ENCODE measurements at places on chromosomes 11 and 22.

DNA sequence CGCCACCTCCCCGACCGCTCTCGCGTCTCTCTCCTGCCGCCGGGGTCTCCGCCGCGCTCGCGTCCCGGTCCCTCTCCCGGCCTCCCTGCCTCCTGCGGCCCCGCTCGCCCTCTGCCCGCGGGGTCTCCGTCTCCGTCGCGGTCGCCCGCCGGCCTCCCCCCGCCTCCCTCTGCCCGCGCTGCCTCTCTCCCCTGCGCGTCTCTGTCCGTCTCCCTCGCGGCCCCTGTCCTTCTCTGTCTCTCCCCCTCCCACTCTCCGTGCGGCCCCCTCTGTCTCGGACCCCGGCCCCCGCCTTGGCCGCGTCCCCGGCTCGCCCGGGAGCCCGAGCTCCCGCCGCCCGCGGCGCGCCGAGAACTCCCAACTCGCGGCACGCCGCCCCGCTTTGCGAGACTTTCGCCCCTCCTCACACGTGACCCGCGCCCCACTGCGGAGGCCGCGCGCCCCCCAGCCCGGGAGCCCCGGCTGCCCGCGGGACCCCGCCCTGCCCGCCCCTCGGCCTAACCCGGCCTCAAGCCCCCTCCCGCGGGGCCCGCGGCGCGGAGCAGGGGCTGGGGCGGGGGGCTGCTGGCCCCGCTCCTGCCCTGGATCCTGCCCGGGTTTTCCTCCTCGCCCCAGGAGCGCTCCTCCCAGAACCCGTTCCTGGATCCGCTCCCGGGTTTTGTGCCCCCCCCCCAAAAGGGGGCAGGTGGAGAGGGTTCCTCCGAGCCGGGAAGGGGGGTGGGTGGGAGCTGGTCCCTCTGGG, 702 bp upstream of the KCNJ4 start:
- H3K4me3 ChIP-seq: no peak overlapping the region
- no peak overlapping the region for H3K27ac ChIP-seq
- H3K4me1 ChIP-seq: no peaks in the 10 kb centered on the region
- H3K27me3 ChIP-seq: peaks cover 13% of the 10 kb centered on the region

DNA sequence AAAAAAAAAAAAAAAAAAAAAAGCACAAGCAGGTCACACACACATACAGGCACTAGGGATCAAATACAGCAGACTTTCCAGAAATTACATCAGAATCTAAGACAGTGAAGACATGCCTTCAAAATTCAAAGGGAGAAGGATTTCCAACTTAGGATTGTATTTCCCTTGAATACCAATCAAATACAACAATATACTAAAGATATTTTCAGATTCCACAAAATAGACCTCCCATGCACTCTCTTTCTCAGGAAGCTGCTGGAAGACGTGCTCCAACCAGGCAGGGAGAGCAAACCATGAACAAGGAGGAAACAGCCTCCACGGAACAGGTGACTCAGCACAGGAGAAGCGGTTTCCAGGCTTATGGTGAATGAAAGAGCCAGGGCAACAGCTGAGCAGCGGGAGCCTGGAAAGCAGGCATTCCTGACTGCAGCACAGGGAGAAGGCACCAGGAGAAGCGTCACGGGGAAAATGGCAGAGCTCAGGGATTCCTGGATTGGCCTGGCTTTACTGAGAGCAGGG, 32.0 kb downstream of the TMEM184B start:
- no peak overlapping the region for H3K27ac ChIP-seq
- no peaks in the 10 kb centered on the region for H3K36me3 ChIP-seq
- no peak for DNase-seq
- peaks cover 9% of the 10 kb centered on the region for H3K4me1 ChIP-seq
- H3K27me3 ChIP-seq: no peaks in the 10 kb centered on the region

GRCh38 chr22:20229916-20230775, 38.0 kb downstream of the RTN4R start:
- DNase-seq: no peak
- no peaks in the 10 kb centered on the region for H3K27me3 ChIP-seq
- H3K27ac ChIP-seq: no peak overlapping the region
- no peaks in the 10 kb centered on the region for H3K36me3 ChIP-seq
- H3K4me3 ChIP-seq: no peak overlapping the region

DNA sequence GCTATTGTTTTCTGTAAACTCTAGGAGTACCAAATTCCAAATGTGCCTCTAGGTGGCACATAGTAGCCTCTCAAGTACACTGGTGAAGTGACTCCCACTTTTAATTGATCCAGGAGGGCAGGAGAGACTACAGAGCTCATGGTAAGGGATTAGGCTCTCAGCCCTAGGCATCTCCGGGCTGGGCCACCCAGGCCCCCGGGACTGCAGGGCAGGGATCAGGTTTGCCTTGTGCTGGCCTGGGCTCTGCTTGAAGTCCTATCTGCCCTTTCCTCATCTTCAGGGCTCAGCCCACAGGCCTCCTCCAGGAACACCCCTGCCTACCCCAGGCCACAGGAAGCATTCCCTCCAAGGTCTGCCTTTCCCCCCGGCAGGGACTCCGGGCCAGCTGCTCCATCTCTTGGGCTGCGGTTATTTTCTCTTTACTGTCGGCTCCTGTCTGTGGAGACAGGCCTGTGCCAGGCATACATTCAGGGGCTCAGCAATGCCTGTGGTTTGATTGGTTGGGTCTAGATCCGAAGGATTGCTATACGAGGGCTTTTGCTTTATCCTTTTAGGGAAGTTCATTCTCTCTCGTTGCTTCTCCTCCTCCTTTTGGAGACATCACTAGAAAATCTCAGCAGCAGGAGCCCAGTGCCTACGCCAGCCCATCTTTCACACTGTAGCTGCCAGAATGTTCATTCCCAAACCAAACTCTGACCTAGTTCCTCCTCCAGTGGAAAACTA, 32.8 kb downstream of the PARVA start:
- peaks cover 7% of the 10 kb centered on the region for H3K4me1 ChIP-seq
- peak overlapping the region; percentile 12 for H3K4me3 ChIP-seq
- H3K36me3 ChIP-seq: no peaks in the 10 kb centered on the region
- DNase-seq: peak; percentile 52
- no peaks in the 10 kb centered on the region for H3K27me3 ChIP-seq

DNA sequence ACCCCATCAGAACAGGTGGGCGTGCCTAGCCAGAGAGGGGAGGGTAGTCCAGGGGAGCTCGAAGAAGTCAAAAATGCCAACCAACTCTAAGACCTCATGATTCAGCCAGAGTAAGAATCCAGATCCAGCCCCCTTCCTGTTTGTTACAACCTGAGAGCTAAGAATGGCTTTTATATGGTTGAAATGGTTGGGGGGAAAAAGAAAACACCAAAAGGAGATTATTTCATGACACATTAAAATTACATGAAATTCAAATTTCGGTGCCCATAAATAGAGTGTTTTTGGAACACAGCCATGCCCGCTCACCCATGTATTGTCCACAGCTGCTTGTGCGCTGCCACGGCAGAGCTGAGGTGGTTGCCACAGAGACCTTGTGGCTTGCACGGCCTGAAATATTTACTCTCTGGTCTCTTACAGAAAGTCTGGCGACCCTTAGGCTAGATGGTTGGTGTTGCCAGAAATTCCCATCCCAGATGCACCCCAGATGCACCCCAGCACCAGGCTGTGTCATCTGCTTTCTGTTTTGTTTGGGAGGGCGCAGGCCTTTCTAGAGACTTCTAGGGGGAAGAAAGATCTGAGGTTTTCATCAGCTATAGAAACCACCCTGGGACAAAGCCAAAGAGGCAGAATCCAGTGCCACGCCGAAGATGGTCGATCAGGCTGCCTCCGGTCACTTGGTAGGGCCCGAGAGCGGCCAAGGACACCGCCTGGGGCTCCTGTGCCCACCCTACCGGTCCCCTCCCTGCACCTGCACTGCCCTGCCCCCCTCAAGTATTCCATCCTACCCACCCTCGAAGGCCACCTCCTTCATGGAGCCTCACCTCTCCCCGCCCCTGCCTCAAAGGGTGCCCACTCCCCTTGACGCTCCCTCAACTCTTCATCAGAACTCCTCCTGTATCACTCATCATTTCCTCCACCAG, 80.2 kb downstream of the DSCAML1 start:
- H3K27me3 ChIP-seq: no peaks in the 10 kb centered on the region
- H3K4me1 ChIP-seq: no peaks in the 10 kb centered on the region
- H3K27ac ChIP-seq: no peak overlapping the region
- H3K36me3 ChIP-seq: no peaks in the 10 kb centered on the region

- DNase-seq: no peak
- H3K27ac ChIP-seq: no peak overlapping the region
- H3K4me1 ChIP-seq: no peaks in the 10 kb centered on the region
- no peak overlapping the region for H3K4me3 ChIP-seq
Measured at GRCh38 chr11:58914821-58915543, 24.3 kb upstream of the GLYATL1 start.

DNA sequence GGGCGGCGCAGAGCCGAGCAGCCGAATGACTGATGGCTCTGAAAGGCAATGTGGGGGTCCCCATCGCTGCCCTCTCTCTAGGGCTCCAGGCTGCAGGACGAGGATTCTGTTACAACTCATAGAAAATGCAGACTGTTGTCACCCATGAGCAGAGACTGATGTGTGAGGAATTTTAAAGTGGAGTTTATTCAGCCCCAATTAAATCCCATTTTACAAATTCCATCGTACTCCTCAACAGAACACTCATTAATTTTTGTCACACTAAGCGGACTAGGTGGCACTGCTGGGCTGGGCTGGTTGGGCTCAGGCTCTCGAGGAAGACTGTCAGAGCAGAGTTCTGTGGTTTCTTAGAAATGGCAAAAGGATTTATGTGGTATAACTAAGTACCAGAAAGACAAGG, 102.6 kb upstream of the SPON1 start:
- no peaks in the 10 kb centered on the region for H3K36me3 ChIP-seq
- H3K27me3 ChIP-seq: no peaks in the 10 kb centered on the region
- no peak overlapping the region for H3K4me3 ChIP-seq
- H3K27ac ChIP-seq: no peak overlapping the region
- no peak for DNase-seq

DNA sequence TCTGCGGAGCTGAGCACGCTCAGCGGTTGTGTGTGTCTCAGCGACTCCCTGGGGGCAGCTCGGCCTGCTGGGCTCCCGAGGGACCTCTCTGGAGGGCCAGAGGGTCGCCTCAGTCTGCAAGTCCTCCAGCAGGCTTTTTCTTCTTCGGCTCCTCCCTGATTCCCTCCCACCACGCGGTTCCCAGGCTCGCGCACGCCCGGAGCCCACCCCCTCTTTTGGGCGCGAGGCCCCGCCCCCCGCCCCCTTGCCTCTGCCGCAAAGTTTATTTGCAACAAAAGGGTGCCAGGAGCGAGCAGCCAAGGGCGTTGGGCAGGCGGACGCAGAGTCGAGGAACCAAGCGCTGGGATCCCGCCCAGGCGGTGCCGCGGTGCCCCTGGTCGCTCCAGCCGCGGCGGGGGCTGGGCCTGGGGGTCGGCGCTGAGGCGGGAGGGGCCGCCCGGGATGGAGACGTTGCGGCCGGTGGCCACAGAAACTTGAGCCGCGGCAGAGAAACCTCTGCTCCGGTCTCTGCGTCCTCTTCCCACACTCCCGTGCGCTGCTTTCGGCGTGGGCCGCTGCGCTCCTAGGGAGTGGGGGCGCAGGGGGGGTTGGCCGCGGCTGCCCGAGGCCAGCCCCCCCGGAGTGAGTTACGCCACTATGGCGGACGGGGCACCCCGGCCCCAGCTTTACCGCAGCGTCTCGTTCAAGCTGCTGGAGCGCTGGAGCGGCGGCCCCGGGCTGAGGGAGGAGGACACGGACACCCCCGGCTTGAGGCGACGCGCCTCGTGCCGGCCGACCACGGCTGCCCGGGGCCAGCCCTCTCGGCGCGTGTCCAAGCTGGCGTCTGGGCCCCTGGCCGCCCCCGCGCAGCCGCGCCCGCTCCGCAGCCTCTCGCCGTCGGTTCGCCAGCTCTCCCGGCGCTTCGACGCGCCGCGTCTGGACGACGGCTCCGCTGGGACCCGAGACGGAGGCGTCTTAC, at the start of gene ARHGEF17:
Gene ARHGEF17, plus strand, starts transcription at position 274 of the 958 bp plus-strand sequence. Its CDS starts 363 bp downstream, at position 637.
- no peaks in the 10 kb centered on the region for H3K4me1 ChIP-seq
- no peaks in the 10 kb centered on the region for H3K27me3 ChIP-seq
- peak within 1 kb of the TSS; percentile 93 for H3K27ac ChIP-seq
- H3K4me3 ChIP-seq: peak within 1 kb of the TSS; percentile 37
- DNase-seq: peak; percentile 80

- H3K4me3 ChIP-seq: no peak overlapping the region
- no peak overlapping the region for H3K27ac ChIP-seq
- DNase-seq: no peak
- no peaks in the 10 kb centered on the region for H3K4me1 ChIP-seq
- H3K27me3 ChIP-seq: no peaks in the 10 kb centered on the region
Measured at GRCh38 chr11:29208117-29208516, 808.7 kb downstream of the KCNA4 start.

DNA sequence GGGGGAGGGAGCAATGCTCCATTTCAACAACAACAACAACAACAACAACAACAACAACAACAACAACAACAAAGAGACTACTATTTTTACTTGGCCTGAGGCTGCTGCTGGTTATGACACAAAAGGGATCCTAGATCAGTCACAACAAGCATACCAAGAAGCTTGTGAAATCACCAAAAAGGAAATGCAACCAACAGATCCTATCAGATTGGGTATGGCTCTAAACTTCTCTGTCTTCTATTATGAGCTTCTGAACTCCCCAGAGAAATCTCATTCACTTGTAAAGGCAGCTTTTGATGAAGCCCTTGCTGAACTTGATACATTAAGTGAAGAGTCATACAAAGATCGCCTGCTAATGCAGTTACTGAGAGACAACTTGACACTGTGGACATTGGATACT, 10.5 kb upstream of the MS4A2 start:
- DNase-seq: no peak
- H3K36me3 ChIP-seq: no peaks in the 10 kb centered on the region
- H3K4me1 ChIP-seq: no peaks in the 10 kb centered on the region

GRCh38 chr11:113626736-113627135, 79.4 kb downstream of the TMPRSS5 start:
- no peaks in the 10 kb centered on the region for H3K36me3 ChIP-seq
- H3K27me3 ChIP-seq: no peaks in the 10 kb centered on the region
- H3K27ac ChIP-seq: no peak overlapping the region
- no peaks in the 10 kb centered on the region for H3K4me1 ChIP-seq
- DNase-seq: no peak
- no peak overlapping the region for H3K4me3 ChIP-seq

DNA sequence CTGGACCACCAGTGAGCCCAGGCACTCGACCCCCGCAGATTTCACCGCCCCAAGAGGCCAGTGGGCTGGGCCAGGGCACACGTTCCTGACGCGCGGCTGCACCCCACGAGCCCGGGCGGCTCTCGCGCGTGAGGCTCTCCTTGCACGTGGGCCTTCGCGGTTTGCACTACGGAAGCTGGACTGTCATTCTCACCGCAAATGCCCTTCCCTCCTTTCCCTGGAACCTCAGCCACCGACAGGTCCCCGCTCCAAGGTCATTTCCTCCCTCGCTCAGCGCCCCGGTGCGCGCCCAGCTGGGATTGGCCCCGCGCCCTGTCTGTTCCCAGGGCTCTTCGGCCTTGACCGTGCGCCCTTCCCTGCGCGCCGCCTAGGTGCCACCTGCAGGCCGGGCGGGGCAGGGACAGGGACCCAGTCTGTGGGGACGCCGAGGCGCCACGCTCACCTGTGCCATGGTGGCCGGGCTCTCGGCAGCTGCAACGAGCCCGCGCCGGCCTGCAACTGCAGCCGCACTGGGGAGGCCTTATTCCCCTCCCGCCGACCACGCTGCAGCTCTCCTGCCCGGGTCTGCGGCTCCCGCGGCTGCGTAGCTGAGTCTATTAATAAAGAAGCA, 2.1 kb upstream of the CPT1A start:
- peaks cover 6% of the 10 kb centered on the region for H3K4me1 ChIP-seq
- H3K27ac ChIP-seq: no peak overlapping the region
- DNase-seq: peak; percentile 42
- H3K27me3 ChIP-seq: no peaks in the 10 kb centered on the region
